ENCODE measurements at places on chromosomes 4 and X. TPM values are rescaled to one million over a fixed set of nuclear protein-coding genes. Genes with fewer than 3 reads are reported as not detected.

DNA sequence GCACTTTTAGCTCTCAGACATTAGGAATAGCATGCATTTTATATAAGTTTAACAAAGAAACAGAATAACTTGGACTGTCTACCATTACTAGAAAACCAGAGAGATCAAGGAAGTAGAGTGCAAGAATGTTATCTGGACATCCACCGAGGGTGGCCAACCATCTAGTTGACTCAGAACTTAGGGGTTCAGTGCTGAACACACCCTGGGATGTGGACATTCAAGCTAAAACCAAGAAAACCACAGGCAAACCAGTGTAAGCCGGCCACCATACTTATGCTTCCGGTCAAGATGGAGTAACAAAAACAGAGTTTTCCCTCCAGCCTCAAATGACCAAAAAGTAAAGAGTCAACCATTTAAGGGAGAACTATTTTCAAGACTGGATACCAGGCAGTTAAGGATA lies 181.4 kb upstream of the MXRA5 start:
- H3K27ac ChIP-seq = no peak overlapping the region
- H3K4me1 ChIP-seq = no peaks in the 10 kb centered on the region
- no peak overlapping the region for H3K4me3 ChIP-seq

DNA sequence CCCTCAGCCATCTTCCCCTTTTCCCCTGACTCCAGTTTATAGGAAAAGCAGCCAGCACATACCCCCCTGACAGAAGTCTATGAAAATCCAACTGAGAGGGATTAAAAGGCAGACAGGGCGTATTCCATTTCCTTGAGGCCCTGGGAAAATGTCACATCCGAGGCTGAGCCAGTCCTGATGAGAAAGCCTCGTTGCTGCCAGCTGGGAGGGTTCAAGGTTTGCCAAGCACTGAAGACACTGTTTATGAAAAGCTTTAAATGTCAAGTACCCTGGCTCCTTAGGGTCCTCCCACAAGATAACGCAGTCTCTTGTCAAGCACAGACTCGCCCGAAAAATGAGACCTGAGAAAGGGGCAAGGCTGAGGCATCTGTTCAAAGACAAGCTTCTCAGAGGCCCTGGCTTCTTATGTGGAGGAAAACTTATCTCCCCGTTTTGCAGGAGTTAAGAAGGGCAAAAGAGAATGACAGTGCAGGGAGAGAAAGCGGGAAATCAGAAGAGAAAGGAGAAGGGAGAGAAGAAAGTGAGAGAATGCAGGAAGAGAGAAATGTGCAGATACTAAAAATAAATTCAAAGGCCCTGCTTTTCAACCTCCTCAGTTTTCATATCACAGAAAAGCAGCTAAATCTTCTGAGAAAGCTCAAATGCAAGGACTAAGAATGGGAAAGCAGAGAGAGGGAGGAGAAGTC lies 44.7 kb downstream of the SCD5 start:
- H3K36me3 ChIP-seq = no peaks in the 10 kb centered on the region
- no peaks in the 10 kb centered on the region for H3K4me1 ChIP-seq
- peaks cover 3% of the 10 kb centered on the region for H3K27me3 ChIP-seq
- DNase-seq = no peak
- no peak overlapping the region for H3K4me3 ChIP-seq

The MAGEE2 gene
- not detected for total RNA-seq

DNA sequence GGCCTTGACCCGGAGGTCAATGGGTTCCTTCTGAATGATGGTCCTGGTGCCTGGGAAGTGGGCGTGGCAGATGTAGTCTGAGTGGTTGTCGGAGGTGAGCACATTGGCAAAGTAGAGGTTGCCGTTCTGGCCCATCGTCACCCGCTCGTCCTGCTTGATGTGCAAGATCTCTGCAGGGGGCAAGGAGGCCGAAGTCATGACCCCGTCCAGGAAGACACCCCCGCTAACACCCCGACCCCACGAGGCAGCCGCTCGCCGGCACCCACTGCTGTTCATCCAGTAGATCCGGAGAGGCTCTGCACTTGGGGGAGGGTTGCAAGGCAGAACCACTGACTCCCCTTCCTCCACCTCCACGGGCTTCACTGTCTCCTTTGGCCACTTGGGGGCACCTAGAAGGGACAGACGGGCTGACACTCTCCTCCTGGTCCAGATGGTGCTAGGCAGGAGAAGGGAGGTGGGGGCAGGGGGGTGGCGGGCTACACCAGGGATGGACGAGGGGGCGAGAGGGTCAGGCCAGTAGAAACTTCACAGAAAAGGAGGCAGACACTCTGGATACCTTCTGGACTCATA lies 15.1 kb downstream of the L1CAM start:
- H3K4me3 ChIP-seq = no peak overlapping the region
- no peaks in the 10 kb centered on the region for H3K36me3 ChIP-seq
- H3K4me1 ChIP-seq = no peaks in the 10 kb centered on the region
- H3K27me3 ChIP-seq = no peaks in the 10 kb centered on the region

The ZFX gene
- total RNA-seq = 40.4 TPM

- H3K27ac ChIP-seq = no peak overlapping the region
- no peaks in the 10 kb centered on the region for H3K36me3 ChIP-seq
- H3K4me1 ChIP-seq = no peaks in the 10 kb centered on the region
- no peak overlapping the region for H3K4me3 ChIP-seq
These were observed 443.0 kb upstream of the GALNT7 start for GRCh38 chr4:172725581-172725980.

The DDX3X gene
- 181 TPM for total RNA-seq

The MAGEB2 gene
- total RNA-seq = not detected

GRCh38 chrX:46374371-46374770 lies 170.8 kb downstream of the ZNF674 start:
- no peak overlapping the region for H3K4me3 ChIP-seq
- DNase-seq = no peak
- no peaks in the 10 kb centered on the region for H3K36me3 ChIP-seq

GRCh38 chr4:127007305-127007704 lies 625.5 kb upstream of the INTU start:
- H3K36me3 ChIP-seq = no peaks in the 10 kb centered on the region
- no peak for DNase-seq
- no peaks in the 10 kb centered on the region for H3K4me1 ChIP-seq

- no peak overlapping the region for H3K27ac ChIP-seq
- DNase-seq = no peak
- no peak overlapping the region for H3K4me3 ChIP-seq
- no peaks in the 10 kb centered on the region for H3K4me1 ChIP-seq
- H3K27me3 ChIP-seq = no peaks in the 10 kb centered on the region
These were observed 810.9 kb upstream of the TENM3 start for GRCh38 chr4:181432335-181432734.

DNA sequence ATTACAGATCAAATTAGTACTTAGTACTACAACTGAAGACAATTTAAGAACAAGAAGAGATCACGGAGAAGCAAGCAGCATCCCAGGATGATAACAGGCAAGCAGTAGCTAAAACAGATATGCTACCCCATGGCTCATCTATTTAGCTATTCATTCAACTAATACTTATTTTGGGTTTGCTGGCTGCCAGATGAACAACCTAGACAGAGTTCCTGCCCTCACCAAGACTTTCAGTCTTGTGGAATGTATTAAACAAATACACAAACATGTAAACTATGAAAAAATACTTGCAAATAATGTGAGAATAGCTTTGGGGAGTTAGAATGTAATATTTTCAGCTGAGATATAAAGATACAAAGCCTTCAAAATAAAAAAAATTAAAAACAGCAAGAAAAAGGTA lies 2.4 kb upstream of the CORIN start:
- DNase-seq = no peak
- H3K27me3 ChIP-seq = peaks cover 2% of the 10 kb centered on the region
- H3K4me1 ChIP-seq = peaks cover 31% of the 10 kb centered on the region

DNA sequence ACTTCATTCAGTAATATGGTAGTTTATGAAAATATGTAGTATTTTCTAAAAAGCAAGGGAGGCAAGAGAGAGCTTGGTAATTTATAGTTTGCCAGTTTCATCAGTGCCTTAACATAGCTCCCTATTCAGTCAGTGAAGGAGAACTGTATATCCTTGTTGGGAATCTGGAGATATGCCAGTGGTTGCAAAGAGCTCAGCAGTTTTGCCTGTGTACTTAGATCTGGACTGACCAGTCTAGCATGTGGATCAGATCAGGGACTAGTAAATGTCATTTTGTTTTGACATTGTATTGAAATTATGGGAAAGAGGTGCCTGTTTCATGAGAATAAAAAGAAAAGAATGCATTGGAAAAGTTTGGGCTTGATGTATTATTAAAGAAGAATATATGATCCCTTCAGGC lies 88.6 kb downstream of the ZIC3 start:
- no peaks in the 10 kb centered on the region for H3K36me3 ChIP-seq
- H3K27ac ChIP-seq = no peak overlapping the region
- no peak overlapping the region for H3K4me3 ChIP-seq
- no peaks in the 10 kb centered on the region for H3K27me3 ChIP-seq
- no peak for DNase-seq

The SCML2 gene
- total RNA-seq = 2.5 TPM

The MOSPD2 gene
- total RNA-seq = 11.6 TPM

- H3K36me3 ChIP-seq = no peaks in the 10 kb centered on the region
- no peaks in the 10 kb centered on the region for H3K4me1 ChIP-seq
- no peak overlapping the region for H3K4me3 ChIP-seq
- no peak for DNase-seq
- no peaks in the 10 kb centered on the region for H3K27me3 ChIP-seq
These were observed 196.0 kb upstream of the PSAPL1 start for GRCh38 chr4:7630568-7631287.

DNA sequence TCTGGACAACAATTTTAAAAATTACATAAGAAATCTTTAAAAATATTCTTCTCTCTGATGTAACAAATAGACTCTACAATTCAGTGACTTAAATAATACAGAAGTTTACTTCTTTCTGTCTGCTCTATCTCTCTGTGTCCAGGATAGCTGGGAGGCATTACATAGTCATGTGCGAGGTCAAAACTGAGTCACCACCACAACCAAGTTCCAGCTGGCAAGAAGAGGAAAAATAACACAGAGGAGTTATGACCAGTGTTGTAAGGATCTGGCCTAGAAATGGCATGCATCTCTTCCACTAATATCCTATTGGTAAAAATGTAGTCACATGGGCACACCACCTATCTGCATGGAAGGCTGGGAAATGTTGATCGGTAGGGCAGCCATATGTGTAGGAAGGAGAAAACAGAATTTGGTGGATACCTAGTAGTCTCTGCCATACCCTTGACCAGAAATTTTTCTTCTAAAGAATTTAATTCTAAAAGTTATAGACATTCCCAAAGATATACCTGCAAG lies 39.4 kb upstream of the WDFY3 start:
- no peaks in the 10 kb centered on the region for H3K4me1 ChIP-seq
- no peak overlapping the region for H3K27ac ChIP-seq
- H3K4me3 ChIP-seq = no peak overlapping the region

GRCh38 chrX:22397566-22397965 lies 124.9 kb downstream of the CBLL2 start:
- no peaks in the 10 kb centered on the region for H3K36me3 ChIP-seq
- no peaks in the 10 kb centered on the region for H3K4me1 ChIP-seq
- no peak overlapping the region for H3K27ac ChIP-seq
- no peaks in the 10 kb centered on the region for H3K27me3 ChIP-seq

- peaks cover 5% of the 10 kb centered on the region for H3K4me1 ChIP-seq
- H3K27me3 ChIP-seq = peaks cover 26% of the 10 kb centered on the region
- no peak overlapping the region for H3K27ac ChIP-seq
- no peaks in the 10 kb centered on the region for H3K36me3 ChIP-seq
- no peak overlapping the region for H3K4me3 ChIP-seq
- DNase-seq = no peak
These were observed 2.7 kb downstream of the SLC34A2 start for GRCh38 chr4:25658357-25658771.

DNA sequence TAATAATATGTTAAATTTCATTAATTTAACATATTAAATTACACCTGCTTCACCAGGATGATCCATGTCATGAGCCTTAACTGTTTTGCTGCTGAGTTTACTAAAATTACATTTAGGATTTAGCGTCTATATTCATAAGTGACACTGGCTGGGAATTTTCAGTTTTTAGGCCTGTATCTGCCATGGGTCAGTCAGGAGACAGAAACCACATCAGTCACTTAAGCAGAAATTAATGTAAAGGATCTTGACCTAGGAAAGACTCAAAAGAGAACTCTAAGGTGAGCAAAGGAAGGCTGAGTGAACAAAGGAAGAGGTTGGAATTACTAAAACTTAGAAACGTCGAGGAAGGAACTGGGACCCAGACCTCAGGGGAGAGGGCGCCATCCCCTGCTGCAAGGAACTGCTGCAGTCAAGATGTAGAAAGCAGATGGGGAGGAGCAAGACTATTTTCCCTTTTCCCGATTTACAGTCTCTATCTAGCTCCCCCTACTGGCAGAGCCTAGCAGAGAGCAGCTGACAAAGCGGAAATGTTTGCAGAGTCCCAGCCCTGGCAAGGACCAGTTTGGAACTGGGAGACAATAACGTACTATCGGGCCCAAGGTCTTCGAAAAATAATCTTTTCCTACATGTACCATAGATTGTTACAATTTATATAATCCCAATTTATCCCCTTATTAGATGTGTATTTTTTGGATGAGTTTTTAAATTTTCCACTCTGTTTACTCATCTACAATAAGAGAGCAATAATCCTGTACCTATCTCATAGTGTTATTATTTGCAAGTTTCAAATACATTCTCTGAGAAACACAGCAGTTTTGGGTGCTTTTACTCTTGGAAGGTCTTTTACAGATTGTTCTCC lies 22.6 kb upstream of the RBBP7 start:
- peak; percentile 67 for DNase-seq
- no peak overlapping the region for H3K4me3 ChIP-seq
- H3K36me3 ChIP-seq = no peaks in the 10 kb centered on the region
- peaks cover 4% of the 10 kb centered on the region for H3K27me3 ChIP-seq
- peaks cover 15% of the 10 kb centered on the region for H3K4me1 ChIP-seq
- no peak overlapping the region for H3K27ac ChIP-seq
